ENCODE measurements at places on chromosomes 7 and 10.

GRCh38 chr7:110929480-110930249, 161.3 kb upstream of the LRRN3 start:
- no peak for DNase-seq

GRCh38 chr7:90681336-90682022, 85.4 kb downstream of the CDK14 start:
- DNase-seq, result no peak

GRCh38 chr7:28678431-28678965, 266.2 kb downstream of the CREB5 start:
- DNase-seq, result no peak

GRCh38 chr10:79445977-79446757, 743 bp upstream of the ZCCHC24 start:
- no peak for DNase-seq

GRCh38 chr7:124603066-124603465, 162.5 kb downstream of the GPR37 start:
- DNase-seq, result no peak

- no peak for DNase-seq
Measured at GRCh38 chr10:78491812-78492211, 458.1 kb downstream of the RPS24 start.

DNA sequence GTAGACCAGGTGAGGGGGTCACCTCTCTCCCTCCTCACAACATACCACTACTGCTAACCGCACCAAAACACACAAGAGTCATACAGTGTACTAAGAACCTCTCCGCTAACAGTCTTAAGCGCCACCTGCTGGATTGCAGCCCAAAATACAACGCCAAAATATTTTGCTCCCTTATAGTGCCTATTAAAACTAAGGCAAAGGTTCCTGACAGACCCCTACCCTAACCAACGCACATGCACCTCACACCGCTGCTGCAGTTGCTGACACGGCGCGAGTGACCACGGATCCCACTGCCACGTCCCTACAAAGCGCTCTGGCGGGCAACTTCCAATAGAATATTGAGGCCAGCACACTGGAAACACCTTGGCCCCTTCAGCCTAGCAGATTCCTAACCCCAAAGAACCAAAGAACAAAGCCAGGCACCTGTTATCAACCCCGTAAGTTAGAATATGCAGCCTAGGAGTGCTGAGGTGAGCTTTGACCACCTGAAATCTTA, 563.6 kb upstream of the SEMA3D start:
- no peak for DNase-seq

- no peak for DNase-seq
Measured at GRCh38 chr10:88270871-88271713, 312.0 kb downstream of the RNLS start.

DNA sequence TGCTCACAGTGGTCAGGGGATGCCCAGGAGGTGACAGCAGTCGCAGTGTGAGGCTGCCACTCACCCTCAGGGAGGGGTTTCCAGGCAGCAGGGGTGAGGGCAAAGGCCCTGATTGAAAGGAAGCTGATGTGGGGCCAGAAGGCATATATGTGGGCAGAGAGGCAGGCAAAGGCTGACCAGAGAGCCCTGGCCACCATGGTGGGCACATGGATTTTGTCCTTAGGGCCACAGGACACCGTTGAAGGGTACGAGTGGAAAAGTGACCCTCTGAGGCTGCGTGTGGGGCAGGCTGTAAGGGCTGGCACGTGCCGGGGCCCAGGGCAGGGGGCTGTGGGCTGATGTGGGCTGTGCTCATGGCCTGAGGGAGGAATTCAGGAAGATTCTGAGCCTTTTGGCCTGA, 57.5 kb upstream of the ZNF32 start:
- no peak for DNase-seq

DNA sequence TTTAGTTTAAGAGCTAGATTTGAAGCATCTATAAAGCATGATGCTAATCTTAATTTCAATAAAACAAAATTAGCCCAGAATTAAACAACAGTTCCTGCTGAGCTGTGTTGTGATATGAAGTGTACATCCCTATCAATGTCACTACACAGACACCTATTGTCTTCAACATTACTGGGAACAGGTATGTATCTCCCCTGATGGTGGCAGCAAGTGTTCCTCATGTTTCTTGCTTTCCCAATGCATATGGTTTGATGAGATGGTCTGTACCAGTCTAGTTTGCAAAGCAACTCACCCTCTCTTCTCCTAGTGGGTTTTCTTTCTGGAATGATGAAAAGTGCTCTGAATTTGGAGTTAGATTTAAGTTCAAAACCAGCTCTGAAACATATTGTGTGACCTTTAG, 38.1 kb downstream of the TSPAN12 start:
- no peak for DNase-seq

DNA sequence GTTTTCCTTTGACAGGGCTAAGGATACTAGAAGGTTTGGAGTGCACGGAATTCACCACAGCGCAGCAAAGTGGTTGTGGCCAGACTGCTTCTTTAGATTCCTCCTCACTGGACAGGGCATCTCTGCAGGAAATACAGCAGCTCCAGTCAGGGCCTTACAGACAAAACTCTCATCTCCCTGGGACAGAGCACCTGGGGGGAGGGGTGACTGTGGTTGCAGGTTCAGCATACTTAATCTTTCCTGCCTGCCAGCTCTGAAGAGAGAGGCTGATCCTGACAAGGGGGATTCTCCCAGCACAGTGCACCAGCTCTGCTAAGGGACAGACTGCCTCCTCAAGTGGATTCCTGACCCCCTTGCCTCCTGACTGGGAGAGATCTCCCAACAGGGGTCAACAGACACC, 1257.9 kb downstream of the NXPH1 start:
- DNase-seq, result no peak

- no peak for DNase-seq
Measured at GRCh38 chr10:68222391-68222790, 9.5 kb downstream of the ATOH7 start.

GRCh38 chr10:804191-804781, 114.8 kb upstream of the DIP2C start:
- DNase-seq, result no peak

DNA sequence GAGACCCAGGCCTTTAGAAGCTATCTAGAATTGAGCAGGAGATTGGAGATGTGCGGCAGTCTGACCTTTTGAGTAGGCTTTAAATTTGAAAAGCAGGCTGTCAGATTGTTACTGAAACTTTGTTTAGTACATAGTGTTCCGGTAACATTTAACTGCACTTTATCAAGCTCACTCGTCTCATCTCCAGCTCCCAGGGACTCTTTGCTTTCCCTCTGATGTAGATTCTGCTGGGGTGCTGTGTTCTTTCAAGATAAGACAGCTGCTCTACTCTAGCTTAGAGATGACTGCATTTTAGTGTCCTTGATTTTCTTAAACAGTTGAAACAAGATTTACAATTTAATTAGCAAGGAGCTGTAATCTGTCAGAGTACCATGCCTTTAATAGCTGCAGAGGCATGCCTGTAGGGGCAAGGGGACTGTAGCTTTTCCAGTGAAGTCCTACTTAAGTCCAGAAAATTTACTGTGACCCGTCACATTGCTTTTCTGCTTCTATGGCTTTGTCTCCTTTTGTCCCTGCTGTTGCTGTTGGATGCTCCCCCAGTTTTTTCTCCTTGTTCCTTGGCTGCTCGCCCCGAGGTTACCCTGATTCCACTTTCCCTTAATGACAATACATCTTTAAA, 56.4 kb upstream of the MTPN start:
- no peak for DNase-seq

DNA sequence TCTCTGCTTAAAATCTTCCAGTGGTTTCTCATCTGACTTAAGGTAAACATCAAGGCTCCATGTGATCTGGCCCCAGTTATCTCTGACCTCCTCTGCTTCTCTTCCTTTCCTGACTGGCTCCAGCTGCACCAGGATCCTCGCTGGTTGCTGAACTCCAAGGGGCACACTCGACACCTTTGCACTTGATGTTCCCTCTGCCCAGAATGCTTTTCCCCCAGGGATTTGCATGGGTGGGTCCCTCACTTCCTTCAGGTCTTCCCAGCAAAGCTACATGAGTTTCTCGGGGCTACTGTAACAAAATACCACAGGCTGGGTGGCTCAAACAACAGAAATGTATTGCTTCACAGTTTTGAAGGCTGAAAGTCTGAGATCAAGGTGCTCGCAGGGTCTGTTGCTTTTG, 166.0 kb upstream of the CDCA7L start:
- DNase-seq, result no peak

DNA sequence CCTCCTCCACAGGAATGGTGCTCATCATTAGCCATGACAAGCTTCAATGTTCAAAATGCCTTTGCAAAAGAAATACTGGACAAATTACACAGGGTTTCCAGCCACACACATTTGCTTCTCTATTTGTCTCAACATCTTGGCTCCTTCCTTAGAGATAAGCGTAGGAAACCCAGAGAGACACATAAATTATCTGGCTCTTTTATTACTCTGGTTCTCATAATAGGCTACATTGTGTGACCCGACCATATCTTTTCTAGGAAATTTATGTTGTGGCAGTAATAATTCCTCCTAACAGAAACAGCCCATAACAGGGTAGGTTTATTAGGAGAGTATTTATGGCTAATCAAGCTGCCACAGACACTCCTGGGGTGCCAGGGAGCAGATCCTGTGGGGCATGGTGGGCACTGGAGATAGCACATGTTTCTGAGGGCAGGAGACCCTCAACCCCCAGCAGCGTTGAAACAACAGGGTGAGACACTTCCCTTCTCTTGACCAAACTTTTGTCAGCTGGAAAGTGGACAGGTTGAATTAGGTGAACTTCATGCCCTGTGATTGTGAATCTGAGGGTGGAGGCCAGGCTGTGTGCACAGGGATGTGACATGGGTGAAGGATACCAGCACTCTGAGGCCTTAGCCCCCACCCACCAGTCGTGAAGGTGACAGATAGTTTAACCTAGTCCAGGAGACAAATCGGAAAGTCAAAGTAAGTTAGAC, 295.9 kb upstream of the ZNF32 start:
- no peak for DNase-seq

- DNase-seq, result no peak
Measured at GRCh38 chr10:130748409-130749057, 563.0 kb downstream of the TCERG1L start.

- DNase-seq, result no peak
Measured at GRCh38 chr10:91201213-91201996, 19.1 kb upstream of the PCGF5 start.

- no peak for DNase-seq
Measured at GRCh38 chr10:178723-179122, 43.5 kb downstream of the ZMYND11 start.

DNA sequence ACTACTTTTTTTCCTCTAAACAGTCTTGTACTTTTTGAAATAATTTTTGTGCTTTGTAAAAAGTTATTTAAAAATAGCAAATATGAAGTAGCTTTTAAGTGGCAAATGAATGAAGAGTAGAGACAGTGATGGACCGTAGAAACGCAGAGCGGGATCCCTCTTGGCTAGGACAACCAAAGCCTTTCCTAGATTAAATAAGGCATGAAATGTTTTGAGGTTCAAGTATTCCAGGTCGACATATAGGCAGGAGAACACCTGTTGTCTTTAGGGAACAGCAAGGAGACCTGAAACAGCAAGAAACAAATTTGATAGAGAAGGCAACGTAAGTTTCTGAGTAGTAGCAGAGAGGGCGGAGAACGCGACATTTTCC, 662 bp upstream of the PPRC1 start:
- no peak for DNase-seq

GRCh38 chr10:42974693-42975002, 102.2 kb upstream of the RET start:
- no peak for DNase-seq

DNA sequence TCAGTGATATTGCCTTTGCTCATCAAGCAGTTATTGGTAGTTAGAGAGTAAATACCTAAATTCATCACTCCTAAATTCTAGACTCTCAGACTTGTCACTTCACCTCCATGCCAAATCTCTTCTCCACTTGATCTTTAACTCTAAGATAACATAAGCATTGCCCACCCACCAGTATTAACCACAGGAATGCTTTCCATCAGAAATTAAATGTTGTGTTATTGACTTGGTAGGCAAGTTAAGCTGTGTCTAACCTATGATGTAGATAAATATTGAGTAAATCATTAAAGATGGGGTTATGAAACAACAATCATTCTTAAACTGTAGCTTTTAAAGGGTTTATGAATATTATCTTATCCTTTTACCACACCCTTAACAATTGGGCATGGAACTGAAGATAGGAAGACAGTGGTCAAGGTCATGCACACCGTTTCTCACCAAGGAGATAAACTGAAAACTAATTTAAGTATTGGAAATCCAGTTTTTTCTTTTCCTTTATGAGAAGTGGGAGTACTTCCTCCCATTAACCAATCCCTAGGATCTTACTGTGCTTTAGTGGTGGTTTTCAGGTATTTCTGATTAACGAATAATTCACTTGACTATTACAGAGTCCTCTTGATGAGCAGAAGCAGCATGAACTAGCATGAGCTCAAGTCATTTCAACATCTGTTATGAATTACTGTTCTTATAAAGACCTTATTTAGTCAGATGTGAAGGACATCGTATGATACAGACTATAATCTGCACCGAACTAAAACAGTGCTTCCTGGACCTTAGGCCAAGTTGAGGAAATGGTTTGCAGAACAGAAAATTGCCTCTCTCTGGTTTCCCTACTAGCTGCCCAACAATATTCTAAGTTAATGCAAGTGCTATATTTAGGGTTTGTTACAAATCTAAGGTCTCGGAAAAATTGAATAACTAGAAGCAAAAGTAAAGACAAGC, 142.0 kb downstream of the LCOR start:
- no peak for DNase-seq

DNA sequence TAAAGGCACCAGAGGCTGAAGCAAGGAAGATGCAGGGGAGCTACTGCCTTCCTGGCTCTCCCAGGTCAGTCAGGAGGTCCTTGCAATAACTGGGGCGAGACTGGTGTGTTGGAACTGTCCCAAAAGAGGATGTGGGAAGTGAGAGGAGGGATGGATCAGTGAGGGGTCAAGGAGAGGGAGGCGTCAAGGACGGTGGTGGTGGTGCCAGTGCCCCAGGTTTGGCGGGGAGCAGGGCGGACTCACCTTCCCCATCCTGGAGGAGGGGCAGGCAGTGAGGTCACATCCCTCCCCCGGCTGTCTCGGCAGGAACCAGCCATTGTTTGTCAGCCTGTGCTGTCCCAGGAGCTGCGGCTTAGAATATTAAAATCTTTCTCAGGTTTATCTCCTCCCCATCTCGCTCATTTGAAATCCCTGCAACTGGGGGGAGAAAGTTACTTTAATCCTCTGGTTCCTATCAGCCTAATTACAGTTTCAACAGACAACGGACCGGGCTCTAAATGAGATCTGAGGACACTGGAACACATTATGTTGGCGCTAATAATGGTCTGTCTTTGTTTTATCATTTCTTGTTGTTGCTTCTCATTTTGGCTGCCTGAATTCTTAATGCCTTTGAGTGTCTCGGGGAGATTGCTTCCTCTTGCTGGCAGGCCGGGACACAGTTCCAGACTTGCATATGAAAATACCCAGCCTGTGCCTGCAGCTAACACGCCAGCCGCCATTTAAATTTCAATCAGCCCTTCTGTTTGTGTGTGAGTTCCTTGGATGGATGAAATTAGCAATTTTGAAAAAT, 387.5 kb downstream of the RPS24 start:
- DNase-seq, result no peak

DNA sequence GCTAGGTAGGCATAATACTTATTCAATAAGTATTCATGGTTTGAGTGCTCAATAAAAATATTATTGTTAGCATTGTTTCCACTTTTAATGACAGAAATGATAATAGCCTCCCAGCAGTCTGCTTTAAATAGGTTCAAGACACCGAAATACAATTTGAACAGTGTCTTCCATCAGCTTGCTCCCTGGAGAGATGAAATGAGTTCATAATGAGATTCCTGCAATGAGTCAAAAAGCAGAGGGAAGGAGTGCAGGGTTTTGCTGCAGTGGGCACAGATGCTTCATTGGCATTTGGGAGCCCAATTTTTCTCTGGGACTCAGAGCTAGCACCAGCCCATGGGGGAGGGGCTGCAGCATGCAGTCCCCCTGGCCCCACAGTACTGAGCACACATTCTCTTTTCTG, 32.6 kb upstream of the CHCHD3 start:
- no peak for DNase-seq

GRCh38 chr7:22499044-22499443, 944 bp downstream of the STEAP1B start:
- DNase-seq, result no peak
